SW480 (cell line): ENCODE measurements at places on chromosomes 2 and 18.

DNA sequence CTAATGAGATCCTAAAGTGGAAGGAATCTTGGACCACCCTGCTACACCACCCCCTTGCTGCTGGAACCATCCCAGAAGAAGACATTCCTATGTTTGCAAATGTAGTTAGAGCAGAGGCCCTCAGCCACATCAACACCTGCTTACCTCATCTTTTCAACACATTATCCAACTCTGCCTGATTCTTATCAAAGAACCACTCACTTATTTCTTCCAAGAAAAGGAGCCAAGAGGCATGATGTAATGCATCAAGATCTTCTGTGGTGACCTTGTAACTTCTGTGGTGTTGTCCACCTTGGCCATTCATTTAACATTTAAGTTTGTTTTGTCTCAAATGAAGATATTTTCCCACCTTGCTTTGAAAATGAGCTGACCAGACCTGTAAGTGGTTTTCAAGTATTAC lies 338.1 kb downstream of the CTNNA2 start:
- DNase-seq, result no peak

DNA sequence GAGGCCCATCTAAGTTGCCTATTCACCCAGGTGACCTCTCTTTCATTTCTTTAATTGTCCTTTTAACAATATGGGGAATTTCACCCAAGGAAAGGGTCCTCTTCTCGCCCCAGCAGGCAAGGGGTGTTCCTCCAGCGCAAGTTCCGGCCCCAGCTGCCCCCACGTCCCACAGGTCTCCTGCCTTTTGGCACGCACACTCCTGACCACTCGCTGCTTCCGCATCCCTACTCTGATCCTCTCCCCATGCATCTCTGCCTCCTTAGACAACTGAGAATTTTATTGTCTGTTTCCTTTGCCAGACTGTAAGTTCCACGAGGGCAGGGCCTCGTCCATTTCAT lies 684 bp upstream of the ARPC2 start:
- no peak for DNase-seq

GRCh38 chr18:5520464-5520863 lies 23.3 kb downstream of the EPB41L3 start:
- DNase-seq, result no peak

DNA sequence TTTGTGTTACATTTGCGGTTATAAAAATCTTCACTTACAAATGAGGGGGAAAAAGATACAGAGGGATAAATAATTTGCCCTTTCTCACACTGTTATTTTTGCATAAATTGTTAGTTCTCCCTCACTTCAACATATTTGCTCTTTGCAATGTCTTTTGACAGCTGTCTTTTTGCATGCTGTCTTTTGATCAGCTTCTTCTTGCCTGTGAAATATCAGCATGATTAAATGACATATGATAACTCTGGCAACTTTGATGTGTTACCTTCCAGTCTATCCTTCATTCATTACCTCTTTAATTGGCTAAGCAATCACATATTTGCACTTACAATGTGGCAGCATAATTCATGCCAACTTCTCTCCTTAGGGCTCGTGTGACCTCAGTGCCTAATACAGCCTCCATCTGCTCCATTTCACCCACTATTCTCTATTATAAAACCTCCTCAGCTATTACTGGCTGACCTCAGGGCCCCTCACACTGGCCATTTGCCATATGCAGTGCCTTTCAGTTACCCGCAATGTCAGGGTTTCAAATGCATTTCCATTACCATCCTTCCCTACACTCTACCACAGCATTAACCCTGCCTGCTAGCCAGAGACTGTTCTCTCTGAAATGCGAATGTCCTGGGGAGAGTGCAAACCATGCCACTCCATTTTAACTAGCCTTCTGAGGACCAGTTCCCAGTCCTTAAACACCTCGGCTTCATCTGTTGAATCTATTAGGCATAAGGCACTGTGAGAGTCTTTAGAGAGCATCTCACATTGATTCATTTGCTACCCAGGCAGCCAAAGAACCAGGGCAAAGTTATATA lies 1056.6 kb upstream of the CHAC2 start:
- no peak for DNase-seq

GRCh38 chr2:122063716-122064115 lies 308.3 kb downstream of the TSN start:
- no peak for DNase-seq

- DNase-seq, result no peak
These were observed 152.6 kb upstream of the PELI1 start for GRCh38 chr2:64296695-64297346.

DNA sequence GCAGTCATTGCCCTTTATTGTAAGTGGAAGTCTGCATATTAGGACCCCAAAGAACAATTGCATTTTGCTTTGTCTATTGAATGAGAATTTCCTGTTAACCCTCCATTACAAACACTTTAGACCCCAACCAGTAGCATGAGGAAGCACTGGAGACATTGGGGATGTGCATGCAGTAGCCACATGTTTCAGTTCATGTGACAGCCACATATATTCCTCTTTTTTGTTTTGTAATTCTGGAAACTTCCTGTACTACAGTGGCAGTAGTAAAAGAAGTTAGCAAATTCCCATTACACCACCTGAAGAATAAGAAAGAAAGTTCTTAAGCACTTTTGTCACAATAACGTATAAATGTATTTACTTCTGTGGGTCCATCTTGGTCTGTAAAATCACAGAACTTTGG lies 281.1 kb upstream of the SLC14A2 start:
- no peak for DNase-seq

- DNase-seq, result no peak
These were observed 43.7 kb downstream of the WIPF1 start for GRCh38 chr2:174553811-174554493.

DNA sequence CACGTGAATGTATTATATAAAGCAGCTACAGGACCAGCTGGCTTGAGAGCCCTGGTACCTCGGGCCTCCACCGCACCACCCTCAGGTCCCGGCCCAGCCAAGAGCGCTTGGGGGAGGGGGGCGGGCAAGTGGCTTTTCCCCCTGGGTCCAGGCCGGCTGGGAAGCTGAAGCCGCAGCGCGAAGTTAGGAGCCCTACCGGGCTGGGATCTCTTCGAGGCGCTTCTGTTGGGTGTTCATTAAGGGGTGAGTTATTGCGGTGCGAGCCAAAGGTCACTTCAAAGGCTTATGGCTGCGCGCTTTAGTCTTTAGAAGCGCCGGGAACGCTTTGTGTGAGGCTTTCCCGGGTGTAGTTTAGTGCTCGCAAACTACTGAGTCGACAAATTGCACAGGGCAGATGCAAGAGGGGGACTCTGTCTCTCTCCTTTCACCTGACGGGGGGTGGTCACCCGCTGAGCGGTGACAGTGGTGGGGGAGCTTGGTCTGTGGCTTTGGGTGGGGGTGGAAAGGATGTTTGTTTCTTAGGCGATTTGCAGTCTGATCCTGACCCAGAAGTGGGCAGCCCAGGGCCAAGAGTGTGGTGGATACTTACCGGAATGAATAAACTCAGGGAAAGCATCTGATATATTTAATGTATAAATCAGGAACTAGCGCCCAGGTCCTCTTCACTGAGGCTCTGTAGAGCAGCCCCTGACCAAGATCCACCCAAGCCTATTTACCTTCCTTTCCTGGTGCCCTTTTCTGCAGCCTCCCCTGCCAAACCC lies 6.0 kb downstream of the HOXD3 start:
- DNase-seq, result peak; percentile 66

DNA sequence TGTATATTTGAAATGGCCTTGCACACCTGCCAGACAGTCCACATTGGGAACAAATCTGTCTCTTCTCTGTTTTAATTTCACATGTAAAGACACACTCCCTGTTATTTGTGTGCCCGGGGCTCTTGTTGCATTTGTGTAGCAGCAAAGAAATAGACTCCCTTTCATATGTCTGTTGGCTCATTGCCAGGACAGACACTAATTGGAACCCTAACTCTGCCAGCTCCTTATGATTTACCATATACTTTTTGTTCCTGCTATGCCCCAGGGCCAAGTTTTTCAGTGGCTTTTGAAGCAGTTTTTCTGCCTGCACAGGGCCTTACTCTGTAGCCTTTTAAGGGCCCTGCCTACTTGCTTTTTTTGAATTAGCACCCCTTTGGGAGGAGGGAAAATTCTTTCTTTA lies 396.9 kb downstream of the DLGAP1 start:
- DNase-seq, result no peak

GRCh38 chr2:136183097-136183496 lies 65.1 kb upstream of the CXCR4 start:
- no peak for DNase-seq

DNA sequence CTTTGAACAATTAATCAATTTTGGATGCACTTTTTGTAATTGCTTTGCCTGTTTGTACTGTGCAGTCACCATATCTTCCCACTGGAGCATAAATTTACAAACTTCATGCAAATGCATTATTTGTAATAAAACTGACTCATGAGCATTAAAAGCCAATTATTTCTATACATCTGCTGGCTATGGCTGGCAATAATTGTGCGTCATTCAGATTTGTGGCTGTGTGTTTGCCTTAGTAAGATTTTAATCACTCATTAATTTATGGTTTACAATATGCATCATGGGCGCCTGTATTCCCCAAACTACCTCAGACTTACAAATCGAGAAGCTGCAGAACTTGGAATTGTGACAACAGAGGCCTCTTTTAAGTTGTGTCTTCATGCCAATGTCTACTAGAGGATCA lies 132.4 kb upstream of the TRIB2 start:
- no peak for DNase-seq

GRCh38 chr2:8189316-8189715 lies 492.5 kb upstream of the ID2 start:
- DNase-seq, result no peak

DNA sequence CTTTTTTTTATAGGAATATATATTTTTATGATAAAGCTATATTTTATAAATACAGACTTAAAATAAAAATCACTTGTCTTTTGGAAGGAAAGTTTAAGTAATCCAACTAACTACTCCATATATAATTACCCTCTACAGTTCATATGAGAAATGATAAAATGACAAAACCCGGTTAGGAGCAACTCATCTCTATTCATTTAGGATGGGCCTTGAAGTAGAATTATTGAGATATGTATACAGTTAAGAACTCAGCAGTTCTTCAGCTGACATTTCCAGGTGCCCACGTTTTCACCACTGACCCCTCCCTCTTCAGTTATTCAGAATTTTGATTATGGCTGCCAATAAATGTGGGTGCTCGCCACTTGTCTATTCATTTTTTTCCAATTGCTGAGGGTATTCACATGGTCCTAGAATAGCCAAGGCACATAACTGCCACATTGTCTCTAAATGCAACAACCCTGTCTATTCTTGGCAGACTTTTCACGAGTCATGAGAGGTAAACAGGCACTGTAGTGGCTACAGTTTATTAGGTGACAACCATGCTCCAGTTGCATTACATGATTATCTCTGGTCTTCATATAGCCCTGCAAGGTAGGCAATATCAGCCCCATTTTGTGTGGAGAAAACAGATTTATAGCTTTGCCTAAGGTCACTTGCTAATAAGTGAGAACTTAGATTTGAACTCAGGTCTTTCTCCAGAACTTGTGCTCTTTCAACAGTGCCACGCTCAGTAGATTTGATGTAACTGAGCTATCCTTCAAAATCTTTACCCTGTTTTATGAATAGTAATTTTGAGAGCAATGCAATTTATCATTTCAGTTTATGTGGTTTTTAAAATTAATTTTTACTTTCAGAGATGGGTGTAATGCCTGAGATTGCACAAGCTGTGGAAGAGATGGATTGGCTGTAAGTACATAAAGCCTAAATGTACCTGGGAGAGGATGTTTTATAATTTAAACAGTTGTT lies 2.9 kb downstream of the DDX1 start:
- no peak for DNase-seq

- DNase-seq, result no peak
These were observed 25.6 kb downstream of the AP1S3 start for GRCh38 chr2:223811757-223812156.

DNA sequence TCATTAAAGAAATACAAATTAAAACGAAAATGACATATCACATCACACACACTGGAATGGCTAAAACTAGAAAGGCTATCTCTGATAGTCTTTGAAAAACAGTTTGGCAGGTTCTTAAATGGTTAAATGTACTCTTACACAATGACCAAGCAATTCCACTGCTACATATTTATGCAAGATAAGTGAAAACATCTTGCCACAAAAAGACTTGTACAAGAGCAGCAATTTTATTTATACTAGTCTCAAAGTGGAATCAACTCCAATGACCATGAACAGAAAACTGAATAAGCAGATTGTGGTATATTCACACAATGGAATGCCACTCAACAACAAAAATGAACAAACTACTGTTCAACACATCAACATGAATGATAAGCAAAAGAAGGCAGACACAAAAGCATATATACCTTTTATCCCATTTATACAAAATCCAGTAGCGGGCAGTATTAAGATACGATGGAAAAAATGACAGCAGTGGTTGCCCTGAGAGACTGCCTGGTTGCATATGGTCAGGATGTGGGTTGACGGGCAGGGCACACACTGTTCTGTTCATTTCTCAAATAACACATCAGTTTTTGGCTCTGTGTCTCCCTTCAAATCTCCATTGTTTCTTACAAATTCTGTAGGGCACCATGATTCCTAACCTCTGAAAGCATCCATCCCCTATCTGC lies 25.4 kb downstream of the SP100 start:
- DNase-seq, result no peak

- DNase-seq, result no peak
These were observed 59.1 kb upstream of the TXNDC2 start for GRCh38 chr18:9826685-9827084.

DNA sequence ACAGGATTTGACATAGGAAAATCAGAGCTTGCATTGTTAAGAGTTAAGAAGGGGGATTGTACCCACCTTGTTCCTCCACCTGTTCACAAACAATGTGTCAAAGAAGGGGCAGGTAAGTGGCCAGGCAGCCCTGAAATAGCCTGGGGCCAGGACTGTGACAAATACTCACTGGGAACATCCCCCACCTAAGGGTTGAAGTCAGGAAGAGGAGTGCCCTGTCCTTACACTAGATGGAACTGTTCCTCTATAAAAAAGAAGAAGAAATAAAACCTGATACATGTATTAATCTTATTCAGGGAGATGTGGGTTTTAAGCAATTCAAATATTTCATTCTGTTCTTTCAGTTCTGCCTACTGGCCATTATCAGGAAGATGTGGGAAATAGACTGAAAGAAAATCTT lies 41.9 kb downstream of the TACR1 start:
- DNase-seq, result peak; percentile 16

- DNase-seq, result no peak
These were observed 18.9 kb downstream of the ATG16L1 start for GRCh38 chr2:233270366-233270765.

- no peak for DNase-seq
These were observed 87.0 kb downstream of the CCDC141 start for GRCh38 chr2:178962805-178963433.

- no peak for DNase-seq
These were observed 1003.5 kb downstream of the TSN start for GRCh38 chr2:122758967-122759366.

- no peak for DNase-seq
These were observed 14.9 kb downstream of the ATAD2B start for GRCh38 chr2:23912054-23912453.

DNA sequence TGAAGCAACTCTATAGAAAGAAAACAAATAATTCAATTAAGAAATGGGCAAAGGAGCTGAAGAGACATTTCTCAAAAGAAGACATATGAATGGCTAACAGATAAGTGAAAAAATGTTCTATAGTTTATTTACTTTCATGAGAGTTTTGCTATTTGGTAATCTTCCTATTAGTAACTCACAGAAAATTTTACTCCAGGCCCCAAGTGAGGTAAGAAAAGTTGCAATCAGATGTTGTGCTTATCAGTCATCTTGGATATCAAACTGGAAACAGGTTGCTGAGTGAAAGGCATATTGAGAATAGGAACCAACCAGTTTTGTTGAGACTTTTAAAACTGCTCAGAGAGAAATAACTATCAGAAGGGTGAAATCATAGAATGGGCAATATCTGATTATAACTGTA lies 1179.0 kb upstream of the ACVR2A start:
- no peak for DNase-seq

- no peak for DNase-seq
These were observed 31.5 kb downstream of the USP34 start for GRCh38 chr2:61439241-61440002.
